ENCODE measurements at places on chromosomes 11 and 22.

DNA sequence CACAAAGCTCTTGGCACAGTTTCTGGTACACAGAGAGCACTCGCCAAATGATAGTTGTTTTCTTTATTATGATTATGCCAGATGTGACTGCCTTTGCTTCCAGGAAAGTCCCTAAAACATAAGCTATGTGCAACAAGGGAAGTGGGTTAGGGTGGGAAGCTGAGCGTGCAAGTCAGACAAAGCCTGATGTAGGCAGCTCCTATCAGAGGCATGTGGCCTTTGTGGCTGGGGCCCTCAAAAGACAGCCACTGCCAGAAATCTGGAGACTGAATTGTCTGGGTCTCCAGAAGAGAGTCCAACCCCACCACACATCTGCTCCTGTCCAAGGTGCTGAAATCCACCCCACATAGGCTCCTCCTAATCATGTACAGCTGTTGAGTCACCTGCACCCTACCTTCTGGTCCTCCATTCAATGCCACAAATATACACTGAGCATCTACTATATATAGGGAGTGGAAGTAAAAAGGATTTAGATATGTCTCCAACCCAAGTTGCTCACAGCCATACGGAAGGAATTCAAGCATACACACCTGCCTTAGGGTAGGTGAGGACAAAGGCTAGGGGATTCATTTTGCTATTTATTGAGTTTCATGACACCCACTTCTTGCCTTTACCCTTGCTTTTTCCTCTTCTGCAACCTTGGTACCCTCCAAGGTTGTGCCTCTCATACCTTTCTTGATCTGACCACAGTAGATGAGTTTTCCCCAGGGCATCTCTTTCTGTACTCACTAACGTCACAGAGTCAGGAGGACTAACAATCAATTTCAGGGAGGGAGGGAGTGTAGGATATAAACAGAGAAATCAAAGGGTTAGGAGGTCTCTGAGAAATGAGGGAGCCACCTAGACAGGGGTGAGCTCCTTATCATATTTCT, 12.4 kb downstream of the SEC14L3 start:
- DNase-seq: peak; percentile 39

- no peak for DNase-seq
These were observed 15.4 kb upstream of the TMEM191C start for GRCh38 chr22:21451545-21452520.

GRCh38 chr22:22619765-22620414, 24.5 kb upstream of the GGTLC2 start:
- no peak for DNase-seq

DNA sequence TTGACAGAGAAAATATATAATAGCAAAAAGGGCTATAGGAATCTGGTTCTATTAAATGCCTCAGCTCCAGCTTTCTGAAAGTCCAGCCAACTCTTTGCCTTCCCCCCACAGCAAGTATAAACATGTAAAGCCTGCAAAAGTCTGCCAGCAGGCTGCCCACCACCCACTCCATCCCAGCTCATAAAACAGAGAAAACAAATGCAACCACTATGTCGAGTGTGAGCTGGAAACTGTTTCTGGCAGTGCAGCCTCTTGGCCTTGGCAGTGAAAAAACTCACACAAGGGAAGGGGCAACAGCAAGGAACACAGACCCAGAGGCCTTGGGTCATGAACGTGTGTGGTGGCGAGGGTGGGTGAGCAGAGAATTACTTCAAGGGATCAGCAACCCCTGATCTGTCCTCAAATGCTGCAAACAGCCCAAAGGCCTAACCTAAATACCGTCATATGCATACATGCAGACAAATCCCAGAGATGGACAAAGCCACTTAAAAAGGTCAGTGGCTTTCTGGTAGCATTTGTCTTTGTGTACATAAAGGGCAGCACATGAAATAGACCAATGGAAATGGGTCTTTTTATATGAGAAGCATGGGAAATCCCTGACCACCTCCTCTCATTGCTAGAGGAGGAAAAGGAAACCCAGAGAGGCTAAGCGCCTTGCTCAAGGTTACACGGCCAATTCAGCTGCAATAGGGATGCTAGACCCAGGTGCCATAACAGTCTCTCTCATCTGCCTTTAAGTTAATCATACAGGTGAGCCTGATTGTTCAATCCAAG, 74.8 kb downstream of the NAT10 start:
- DNase-seq: peak; percentile 42

DNA sequence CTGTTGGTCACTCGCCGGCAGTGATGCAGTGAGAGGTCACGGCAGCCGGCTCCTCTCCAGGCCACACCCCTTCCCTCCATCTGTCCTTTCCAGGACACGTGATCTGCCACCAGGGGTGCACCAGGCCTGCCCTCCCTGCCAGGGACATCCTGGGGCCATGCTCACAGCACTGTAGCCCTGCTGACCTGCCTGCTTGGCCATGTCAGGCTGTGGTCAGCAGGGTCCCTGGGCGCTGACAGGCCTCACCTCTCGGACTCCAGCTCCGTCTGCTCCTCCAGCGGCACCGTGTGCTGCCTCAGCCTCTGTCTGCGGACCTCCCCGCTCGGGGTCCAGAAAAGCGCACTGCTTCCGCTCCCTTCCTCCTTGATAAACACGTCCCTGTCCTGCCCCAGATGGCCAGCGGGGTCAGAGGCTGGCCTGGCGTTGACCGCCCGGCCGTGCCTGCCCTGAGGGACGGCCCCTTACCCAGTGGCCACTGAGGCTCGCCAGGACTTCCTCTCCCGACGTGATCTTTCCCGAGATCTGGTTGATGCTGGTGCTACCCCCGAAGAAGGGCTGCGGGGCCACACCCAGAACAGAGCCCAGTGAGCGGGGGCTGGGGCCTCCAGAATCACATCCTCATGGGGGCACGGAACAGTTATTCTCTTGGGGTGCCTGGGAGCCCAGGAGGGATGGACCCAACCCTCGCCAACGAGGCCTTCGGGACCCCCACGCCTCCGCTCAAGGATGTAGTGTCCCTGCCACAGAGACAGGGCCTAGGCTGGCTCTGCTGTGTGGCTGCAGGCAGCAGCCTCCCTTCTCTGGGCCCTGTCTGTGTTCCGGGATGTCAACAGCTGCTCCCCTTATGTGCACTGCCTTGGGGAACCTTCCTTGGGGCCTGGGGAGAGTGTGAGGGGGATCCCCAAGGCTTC, 36.3 kb upstream of the CARS1 start:
- no peak for DNase-seq

DNA sequence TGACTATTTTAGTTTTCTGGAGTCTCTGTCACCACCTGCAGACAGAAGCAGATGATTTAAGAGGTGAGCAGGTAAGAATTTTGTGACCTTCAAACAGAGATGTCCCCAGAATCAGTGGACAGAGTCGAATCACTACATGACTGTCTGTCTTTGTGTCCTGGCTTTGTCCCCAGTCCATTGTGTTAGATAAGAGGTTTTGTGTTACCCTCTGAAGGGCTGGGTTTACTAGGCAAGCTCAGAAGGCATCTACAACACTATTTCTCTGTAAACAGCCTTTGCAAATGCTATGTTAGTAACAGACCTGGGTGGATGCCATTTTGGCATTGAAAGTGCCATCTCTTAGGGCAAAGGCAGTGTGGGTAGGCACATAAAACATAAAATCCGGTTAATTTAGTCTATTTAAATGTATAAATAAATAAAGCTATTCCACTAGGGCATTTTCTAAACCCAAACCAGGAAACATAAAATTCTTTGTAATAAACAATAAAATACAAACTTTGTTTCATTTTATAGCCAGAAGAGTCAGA, 40.3 kb upstream of the CADM1 start:
- no peak for DNase-seq

DNA sequence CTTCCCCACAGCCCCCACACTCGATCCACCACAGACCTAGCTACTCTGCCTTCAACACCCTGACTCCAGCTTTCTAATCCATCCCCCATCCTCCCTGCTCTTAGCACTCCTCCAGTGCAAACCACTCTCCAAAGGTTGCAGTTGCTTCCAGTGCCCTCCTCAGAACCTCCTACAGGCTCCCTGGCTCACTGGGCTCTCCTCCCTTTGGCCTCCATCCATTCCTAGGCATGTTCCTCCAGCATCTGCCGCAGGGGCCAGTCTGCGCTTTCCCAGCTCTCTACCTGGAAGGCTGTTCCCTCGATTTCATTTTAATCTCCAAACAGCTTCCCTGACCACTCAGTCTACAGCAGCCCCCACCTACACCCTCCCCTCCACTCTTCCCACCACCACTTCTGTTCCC, 133.8 kb downstream of the SPATA19 start:
- no peak for DNase-seq

DNA sequence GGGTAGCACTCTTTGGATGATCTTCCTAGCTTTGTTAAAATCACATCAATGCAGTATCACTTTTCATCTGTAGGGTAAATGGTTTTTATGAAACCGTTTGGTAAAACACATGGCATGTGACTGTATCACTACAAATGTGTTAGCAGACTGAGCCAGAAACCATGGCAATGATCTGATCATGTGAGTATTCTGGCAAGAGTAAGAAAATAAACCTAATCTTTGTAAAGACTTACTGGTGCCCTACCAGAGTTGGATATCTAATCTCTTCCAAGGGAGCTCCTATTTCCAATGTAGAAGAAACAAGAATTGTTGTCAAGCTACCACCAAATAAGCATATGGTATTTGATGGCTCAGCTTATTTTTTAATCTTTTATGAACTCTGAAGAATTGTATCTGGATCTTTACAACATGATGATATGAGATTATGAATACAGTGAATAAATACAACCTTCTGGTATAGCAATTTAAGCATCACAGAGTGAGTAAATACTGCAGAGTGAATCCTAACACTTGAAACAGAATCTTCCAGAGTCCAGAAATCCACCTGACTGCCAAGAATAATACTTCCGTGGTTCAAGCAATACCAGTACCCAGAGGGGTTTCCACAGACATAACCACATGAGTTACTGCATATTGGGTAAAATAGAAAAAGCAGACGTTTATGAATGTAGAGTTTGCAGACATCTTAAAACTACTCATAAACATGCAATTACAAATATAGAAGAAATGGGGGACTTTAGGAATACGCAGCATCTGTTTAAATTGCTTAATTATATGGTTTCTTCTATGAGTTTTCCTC, 238.8 kb downstream of the TTC28 start:
- DNase-seq: peak; percentile 6

- DNase-seq: no peak
These were observed 30.1 kb downstream of the SMCO4 start for GRCh38 chr11:93512949-93513667.

DNA sequence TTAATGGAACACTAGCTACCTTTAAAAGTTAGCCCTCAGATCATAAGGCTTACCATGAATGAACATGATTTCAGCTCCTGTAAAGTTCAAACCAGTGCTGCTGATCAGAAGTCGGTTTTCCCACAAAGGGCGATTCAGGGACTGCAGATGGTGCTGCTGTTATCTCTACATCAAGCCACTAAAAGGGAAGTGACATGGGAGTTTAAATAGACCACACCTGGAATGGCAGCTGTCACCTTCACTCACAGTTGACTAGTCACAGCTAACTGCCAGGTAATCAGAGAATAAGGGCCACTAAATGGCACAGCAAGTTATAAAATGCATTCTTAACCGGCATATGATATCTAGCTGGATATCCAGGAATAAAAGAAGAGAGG, 581.1 kb upstream of the ARHGAP42 start:
- DNase-seq: no peak

GRCh38 chr11:69971741-69972140, 106.4 kb upstream of the ANO1 start:
- DNase-seq: peak; percentile 51

GRCh38 chr11:19844806-19845205, 132.2 kb downstream of the NAV2 start:
- no peak for DNase-seq

GRCh38 chr11:128341280-128342248, 245.8 kb downstream of the ETS1 start:
- DNase-seq: peak; percentile 80

- peak; percentile 92 for DNase-seq
These were observed 2.2 kb upstream of the TUT1 start for GRCh38 chr11:62593434-62594044.

GRCh38 chr11:10639350-10639749, 54.2 kb downstream of the IRAG1 start:
- no peak for DNase-seq

DNA sequence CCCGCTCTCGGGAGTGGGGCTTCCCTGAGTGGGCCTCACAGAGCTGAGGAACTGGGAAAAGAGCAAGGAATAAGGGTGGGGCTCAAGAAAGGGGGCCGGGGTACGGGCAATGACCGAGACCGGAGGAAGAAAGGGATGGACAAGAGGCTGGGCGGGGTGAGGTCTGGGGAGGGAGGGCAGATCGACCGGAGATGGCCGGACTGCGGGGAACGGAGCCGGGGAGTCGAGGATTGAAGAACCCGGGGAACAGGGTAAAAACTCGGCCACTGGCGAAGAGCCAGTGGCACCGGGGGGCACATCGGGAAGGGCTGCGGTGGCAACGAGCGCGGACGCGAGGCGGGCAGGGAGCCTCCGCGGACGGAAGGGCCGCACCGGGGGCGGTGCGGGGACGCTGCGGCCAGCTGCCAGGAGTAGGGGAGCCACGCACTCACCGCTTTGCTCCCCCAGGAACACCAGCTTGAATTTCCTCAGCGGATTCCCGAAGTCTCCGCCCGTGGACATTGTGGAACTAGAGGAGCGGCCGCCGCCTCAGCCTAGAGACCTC, 667 bp downstream of the RAB6A start:
- peak; percentile 12 for DNase-seq

DNA sequence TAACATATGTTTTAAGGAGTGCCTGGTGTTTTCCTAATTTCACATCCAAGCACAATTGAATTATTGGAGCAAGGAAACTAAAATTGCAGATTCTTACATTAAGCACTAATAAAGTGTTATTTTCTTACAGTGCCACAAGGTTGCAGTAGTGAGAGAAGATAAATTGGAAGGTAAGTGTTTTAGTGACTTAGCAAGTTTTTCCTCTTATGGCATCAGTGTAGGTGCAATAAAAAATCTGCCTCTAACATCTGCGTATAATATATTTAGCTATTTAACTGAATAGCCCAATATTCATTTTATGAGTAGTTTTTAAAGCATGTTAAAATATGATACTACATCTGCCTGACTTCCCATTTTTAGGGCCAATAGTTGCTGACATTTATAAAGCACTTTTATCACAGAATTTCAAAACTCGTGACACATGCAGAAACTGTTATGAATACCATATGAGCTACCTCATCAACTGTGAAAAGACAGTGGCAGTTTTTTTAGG, 19.0 kb downstream of the POLD3 start:
- DNase-seq: no peak

GRCh38 chr11:22456993-22457762, 119.0 kb downstream of the SLC17A6 start:
- DNase-seq: no peak

GRCh38 chr11:131600628-131601027, 230.2 kb downstream of the NTM start:
- no peak for DNase-seq
